HFFc6 (cell line): ENCODE measurements at places on chromosomes 16 and 17. TPM values are rescaled to one million over a fixed set of nuclear protein-coding genes. Genes with fewer than 3 reads are reported as not detected.

The OR3A2 gene
- total RNA-seq = not detected in 3 replicates

The SCRN2 gene
- total RNA-seq = 34.9 to 48.3 TPM (median 36.6 TPM) in 3 replicates

The OMG gene
- total RNA-seq = not detected in 2 replicates

The CORO1A gene
- total RNA-seq = 2.9 to 3.6 TPM (median 3.5 TPM) in 3 replicates

The PHF12 gene
- 28.4 to 31.4 TPM (median 29.6 TPM) in 3 replicates for total RNA-seq

The TAT gene
- not detected in 3 replicates for total RNA-seq

The ZFPM1 gene
- 5.1 to 6.1 TPM (median 5.2 TPM) in 3 replicates for total RNA-seq

The CCL4L2 gene
- total RNA-seq = not detected in 3 replicates

The ZG16 gene
- not detected in 3 replicates for total RNA-seq

The SNX11 gene
- total RNA-seq = 16.5 to 23.0 TPM (median 20.5 TPM) in 3 replicates

The ARL5C gene
- not detected in 3 replicates for total RNA-seq

DNA sequence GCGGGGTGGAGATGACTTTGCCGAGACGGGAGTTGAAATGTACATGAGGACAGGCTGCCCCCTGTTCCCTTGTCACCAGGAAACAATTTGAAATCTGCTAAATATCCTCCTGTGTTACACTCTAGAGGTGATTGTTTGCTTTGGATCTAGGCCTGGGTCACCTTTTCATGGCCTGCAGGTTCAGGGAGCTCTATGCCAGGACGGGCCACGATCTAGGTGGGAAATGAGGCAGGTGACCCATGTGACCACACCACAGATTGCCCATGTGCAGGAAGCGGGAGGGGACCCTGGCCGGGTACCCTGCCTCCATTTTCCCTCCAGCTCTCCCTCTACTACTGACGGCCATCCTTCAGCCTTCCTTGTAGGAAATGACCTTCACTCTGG, 43.4 kb downstream of the MEAK7 start:
- no peak for DNase-seq

GRCh38 chr16:70804153-70804733, 3.3 kb upstream of the VAC14 start:
- peak; percentile 85 for DNase-seq

GRCh38 chr17:66920435-66920834, 44.1 kb upstream of the CACNG4 start:
- no peak for DNase-seq

GRCh38 chr16:31713945-31714902, 159.4 kb upstream of the ZNF267 start:
- no peak for DNase-seq

GRCh38 chr17:18093616-18094408, 6.1 kb downstream of the DRG2 start:
- DNase-seq = peak; percentile 81

GRCh38 chr17:4598776-4599504, 14.6 kb downstream of the SMTNL2 start:
- DNase-seq = no peak

DNA sequence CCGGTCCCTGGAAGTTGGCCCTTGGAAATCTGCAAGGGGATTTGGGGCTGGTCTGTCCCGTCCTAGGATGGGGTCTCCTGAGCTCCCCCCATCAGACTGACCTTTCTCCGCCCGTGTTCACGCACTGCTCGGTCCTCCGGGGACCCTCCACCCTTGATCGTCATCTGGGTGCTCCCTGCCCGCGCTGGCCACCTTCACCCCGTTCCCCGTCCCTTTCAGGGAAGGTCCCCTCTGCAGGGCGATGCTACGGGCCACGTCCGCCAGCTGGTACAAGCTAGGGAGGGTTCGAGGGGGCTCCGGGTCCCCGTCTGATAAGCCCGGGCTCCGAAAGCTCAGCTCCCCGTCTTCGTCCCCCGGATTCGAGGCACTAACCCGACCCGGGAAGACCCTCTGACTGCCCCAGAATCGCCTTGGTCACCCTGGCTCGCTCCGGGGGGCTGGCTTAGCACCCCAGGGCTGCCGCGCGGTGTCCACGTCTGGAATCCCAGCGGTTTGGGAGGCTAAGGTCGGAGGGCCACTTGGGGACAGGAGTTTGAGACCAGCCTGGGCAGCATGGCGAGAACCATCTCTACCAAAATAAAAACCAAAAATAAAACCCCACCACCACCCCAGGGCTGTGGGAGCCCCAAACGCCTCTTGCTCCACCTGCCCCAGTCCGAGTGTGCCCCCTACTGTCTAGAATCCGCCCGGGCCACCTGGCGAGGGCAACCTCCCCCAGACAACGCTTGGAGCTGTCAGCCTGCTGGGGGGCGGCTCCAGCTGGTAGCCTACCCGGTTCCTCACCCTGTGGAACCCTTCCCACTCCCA, 1.1 kb upstream of the SLC43A2 start:
- DNase-seq = no peak

- no peak for DNase-seq
Observed at GRCh38 chr16:80725566-80726162, 78.7 kb downstream of the CDYL2 start.

DNA sequence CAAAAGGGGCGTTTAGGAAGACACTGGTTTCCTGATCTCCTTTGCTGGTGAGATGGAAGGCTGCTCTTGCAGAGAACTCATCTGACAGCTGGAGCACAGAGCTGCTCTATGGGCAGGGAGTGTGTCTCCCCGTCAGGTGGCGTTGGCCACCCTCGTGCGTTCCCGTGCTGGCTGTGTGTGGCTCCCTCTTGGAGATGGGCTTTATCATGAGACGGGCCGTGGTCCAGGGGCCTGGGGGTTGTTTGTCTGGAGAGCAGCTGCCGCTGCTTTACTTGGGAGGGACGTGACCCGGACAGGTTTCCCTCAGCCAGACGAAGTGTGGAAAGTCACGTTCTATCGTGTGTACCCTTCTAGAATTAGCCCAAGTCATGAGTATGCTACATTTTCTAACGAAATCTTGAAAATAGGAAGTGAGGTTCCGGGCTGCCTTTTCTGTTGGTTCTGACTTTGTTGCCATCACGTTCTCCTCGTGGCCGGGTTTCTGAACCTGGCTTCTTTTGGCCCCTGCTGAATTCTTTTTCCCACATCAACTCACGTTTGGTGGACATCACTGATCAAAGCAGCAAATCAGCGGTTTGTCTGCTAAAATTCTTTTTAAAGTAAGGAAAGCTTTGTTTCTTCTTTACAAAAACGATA, 105.6 kb upstream of the CHMP6 start:
- DNase-seq = no peak

DNA sequence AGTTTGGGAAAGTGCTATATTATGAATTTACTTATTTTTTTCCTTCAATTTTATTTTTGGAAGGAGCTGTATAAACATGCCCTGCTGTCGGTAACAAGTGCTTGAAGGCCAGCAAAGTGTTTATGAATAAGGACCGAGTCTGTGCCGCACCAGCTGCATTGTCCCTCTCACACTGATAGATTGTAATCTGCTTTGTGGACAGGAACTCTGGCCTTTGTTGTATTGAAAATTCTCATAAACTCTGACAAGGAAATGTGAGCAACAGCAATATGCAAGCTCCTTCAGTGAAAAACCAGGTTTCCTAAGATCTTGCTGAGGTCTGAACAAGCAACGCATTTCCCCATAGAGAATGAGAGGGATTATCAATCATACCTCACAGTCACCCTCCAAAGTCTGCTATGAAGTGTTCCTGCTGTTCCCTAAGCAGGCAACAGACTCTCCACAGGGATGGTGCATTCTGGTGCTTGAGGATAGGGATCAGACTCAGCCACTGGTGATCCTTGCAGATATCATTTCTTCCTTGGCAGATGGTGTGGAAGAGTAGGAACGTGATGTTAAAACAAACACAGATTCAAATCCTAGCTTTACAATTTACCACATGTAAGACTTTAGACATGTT, 109.6 kb downstream of the KCNJ2 start:
- DNase-seq = no peak

DNA sequence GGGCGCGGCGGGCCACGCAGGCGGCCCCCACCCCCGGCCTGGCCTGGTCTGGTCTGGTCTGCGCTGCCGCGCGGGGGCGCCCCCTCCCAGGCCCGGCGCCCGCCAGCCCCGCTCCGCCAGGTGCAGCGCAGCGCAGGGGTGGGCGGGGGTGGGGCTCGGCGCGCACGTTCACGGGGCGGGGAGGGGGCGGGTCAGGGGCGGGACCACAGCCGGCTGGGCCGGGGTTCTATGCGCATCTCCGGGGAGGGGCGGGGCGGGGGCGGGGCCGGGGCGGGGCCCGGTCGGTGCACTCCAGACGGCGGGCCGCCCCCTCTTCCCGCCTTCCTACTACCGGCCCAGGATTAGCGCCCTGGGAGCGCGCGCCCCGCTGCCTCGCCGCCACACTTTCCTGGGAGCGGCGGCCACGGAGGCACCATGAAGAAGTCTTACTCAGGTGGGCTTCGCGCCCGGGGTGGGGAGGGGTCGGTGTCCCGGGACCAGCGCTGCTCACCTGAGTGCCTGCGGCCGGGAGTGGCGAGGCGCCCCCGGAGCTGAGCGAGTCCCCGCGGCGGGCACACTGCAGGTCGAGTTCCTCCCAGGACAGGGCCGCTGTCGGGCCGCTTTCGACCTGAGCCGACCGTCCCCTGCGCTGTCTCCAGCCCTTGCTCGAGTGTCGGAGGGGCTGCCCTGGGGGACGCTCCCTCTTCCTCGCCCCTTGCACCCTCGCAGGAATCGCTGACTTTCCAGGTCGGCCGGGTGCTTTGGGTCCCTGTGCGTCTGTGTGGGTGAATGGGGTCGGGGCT, 140.5 kb downstream of the SEC14L1 start:
- no peak for DNase-seq

- no peak for DNase-seq
Observed at GRCh38 chr16:3216263-3216640, 18.7 kb downstream of the ZNF200 start.

GRCh38 chr17:10208604-10209193, 10.3 kb upstream of the GAS7 start:
- DNase-seq = no peak

- peak; percentile 79 for DNase-seq
Observed at GRCh38 chr16:2983706-2984136, 3.5 kb upstream of the PKMYT1 start.

DNA sequence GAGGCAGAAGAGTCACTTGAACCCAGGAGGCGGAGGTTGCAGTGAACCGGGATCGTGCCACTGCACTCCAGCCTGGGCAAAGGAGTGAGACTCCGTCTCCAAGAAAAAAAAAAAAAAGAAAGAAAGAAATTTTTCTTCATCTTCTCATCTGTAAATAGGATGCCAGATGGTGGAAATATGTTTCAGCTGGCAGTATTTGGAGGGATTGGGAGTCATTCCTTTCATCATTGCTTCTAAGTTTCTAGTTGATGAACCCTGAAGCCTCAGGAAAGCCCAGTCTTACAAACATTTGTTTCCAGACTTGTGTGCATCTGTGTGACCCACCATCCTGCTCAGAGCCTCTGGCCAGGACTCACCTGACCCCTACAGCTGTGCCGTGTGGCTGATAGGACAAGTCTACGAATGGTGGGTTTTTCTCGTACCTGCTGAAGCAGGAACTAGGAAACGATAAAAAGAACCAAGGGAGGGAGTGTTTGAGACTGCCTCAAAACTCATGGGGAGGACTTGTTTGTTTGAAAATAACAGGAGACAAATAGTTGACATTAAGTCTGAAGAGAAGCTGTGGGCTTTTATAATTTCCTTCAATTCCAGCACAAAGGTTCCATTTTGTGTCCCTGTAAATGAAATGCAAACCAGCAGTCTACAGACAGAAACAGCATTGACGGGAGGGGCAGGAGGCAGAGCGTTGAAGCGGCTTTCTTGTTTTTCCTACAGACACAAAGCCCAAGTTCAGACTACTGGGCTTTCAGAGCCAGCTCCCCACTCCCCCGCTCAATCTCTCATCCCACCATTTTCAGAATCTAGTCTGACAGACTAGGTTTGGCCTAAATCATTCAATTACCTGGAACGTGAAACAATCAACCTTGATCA, 24.9 kb downstream of the CDRT4 start:
- no peak for DNase-seq

- DNase-seq = peak; percentile 59
Observed at GRCh38 chr16:17467923-17468540, 2.7 kb downstream of the XYLT1 start.

DNA sequence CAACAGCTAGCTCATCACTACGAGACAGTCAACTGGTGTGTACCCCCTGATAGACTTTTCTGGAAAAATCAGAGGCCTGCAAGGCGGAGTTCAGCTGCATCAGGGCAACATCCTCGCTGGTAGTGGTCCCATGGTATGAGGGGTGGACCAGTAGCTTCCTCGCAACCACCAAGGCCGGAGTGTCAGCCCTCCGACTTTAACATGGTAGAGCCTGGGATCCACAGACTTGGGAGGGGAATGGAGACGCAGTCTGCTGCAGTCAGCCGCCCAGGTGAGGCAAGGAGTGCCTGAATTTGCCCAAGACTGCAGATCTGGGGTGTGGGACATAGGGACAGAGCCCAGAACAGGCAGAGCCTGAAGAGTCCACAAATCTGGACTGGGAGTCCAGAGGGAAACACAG, 13.4 kb downstream of the ZG16B start:
- DNase-seq = no peak

GRCh38 chr16:4184038-4184702, 57.7 kb downstream of the SRL start:
- DNase-seq = no peak
